ENCODE measurements at places on chromosomes 1 and 21.

GRCh38 chr1:213154056-213154685 lies 103.1 kb downstream of the RPS6KC1 start:
- DNase-seq, result no peak

DNA sequence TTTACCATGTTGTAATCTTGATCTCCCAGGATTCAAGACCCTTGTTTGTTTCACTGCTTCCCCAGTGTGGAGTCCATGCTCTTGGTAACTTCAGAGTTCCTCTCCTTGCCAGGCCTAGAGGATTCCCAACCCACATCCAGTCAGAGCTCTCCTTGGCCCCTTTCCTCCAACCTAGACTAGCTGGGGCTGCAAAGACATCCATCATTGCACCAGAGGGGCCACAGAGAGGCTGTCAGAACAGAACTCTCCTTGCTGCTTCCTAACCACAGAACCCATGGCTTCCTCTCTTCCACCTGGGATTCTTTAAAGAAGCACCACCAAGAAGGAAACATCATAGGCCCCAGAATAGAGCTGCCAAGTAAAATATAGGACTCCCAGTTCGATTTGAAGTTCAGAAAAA lies 81.0 kb downstream of the HMGB4 start:
- DNase-seq, result no peak

- DNase-seq, result no peak
Observed at GRCh38 chr1:183931646-183932271, 105.8 kb downstream of the COLGALT2 start.

- no peak for DNase-seq
Observed at GRCh38 chr1:182785181-182785580, 4.4 kb upstream of the NPL start.

- no peak for DNase-seq
Observed at GRCh38 chr1:90509225-90510048, 207.7 kb downstream of the BARHL2 start.

DNA sequence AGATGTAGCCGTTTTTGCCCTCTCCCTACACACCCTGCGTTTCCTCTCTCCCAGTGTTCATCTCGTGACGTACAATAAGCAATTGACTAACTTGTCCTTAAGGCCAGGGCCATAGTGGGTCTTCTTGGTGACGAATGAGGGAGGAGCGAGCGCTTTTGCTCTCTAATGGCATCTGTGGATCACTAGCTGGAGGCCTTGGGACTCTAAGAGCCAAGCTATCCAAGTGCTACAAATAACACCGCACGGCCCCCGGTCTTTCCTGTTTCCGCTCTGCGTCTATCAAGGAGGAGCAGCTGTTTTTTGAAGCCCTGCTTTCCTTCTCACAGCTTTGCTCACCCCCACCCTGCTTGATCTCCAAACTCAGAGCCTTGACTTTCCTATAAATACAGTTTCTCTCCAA lies 25.2 kb downstream of the EVA1C start:
- DNase-seq, result no peak

GRCh38 chr1:222588135-222588534 lies 1.6 kb downstream of the TAF1A start:
- no peak for DNase-seq

DNA sequence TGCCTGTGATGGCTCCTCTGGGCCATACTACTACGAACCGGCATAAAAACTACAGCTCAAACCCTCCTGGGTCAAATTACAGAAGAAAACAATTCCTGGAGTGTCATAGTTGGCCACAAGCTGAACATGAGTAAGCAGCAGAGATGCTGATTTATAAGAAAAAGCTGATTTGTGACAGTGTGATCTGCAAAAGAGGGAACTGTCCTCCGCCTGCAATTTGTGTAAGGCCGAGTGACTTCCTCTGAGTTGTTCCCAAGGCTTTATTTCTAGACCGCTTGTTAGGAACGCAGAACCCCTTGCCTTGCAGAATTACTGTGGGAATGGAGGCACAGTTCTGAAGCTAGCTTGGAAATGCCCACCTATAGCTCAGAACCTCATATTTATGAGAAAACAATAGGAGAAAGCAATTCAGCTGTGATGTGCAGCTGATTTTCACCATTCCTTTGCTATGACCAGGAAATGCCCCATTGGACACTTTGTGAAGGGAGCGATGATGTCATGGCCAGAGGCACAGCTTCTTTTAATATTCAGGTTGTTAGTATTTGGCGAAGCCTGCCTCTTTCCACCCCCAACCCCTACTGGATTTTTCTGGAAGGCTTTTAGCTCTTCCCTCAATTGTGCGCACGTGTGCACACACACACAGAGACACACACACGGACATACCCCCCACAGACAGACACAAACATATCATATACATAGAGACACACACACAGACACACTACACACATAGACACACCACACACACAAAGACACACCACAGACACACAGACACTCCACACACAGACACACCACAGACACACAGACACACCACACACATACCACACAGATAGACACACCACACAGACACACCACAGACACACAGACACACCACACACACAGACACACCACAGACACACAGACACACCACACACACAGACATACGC lies 47.6 kb downstream of the IER5 start:
- no peak for DNase-seq

- no peak for DNase-seq
Observed at GRCh38 chr1:65992165-65992821, 199.6 kb downstream of the PDE4B start.
